Right cardiac atrium (tissue), 5 donors: ENCODE measurements at places on chromosomes 11 and 22. TPM values are rescaled to one million over a fixed set of nuclear protein-coding genes. Genes with fewer than 3 reads are reported as not detected.
A peak's percentile ranks its signal among the peaks of the same experiment; 100 is the strongest.

TMEM86A gene
- 3.6 TPM for polyA plus RNA-seq

CAT gene
- polyA plus RNA-seq = 67.6 TPM

OR52E8 gene
- polyA plus RNA-seq = not detected

SYCE3 gene
- not detected for polyA plus RNA-seq

PDE3B gene
- polyA plus RNA-seq = 4.9 TPM

VEGFB gene
- polyA plus RNA-seq = 340 TPM

GRCh38 chr22:20785415-20785814 is 11.5 kb downstream of the SERPIND1 start:
- no peak for DNase-seq

- DNase-seq = no peak
Observed at GRCh38 chr11:27837895-27838563, 137.8 kb upstream of the BDNF start.

- DNase-seq = peak; percentile 94
Observed at GRCh38 chr22:39174498-39175352, 22.2 kb upstream of the CBX7 start.

- no peak for DNase-seq
Observed at GRCh38 chr11:93744669-93745004, 3.2 kb downstream of the C11orf54 start.

DNA sequence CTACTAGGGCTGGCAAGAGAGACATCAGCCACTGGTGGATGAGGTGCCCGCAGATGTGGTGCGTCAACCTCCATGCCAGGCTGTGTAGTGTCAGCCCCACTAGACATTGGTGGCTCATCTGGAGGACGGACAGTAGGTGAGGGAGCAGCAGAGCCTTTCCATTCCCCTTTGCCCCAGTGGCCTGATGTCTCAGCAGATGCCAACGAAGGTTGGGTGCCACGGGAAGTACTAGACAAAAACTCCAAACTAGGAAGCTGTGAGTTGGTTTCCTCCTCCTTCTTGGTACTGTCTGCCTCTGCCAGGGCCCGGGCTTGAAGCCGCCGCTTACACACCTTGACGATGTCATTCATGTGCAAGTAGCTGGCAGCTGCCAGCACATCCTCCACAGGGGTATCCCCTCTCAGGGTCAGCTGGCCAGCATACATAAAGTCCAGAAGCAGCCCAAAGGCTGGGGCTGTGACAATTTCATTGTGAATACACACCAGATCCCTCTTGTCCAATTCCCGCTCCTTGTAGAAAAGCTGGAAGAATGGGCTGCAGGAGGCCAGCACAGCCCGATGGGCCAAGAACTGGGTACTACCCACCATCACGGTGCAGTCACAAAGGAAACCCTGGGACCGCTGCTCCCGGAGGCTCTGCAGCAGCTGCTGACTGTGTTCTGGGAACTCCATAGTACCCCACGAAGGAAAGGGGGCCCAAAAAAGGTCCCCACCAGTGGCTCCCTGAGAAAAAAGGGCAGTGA is 795 bp downstream of the ZBTB3 start:
- peak; percentile 59 for DNase-seq
